ENCODE measurements at places on chromosomes 5 and 9. TPM values are rescaled to one million over a fixed set of nuclear protein-coding genes. Genes with fewer than 3 reads are reported as not detected.

Gene DRD1
- total RNA-seq = 1.1 TPM

Gene SLC6A3
- total RNA-seq = not detected

Gene BHMT2
- total RNA-seq = 60.6 TPM

Gene SPINK7
- total RNA-seq = not detected
